ENCODE measurements at places on chromosomes 13 and 19.

- DNase-seq = no peak
Measured at GRCh38 chr19:1865172-1866010, 2.0 kb upstream of the KLF16 start.

- DNase-seq = no peak
Measured at GRCh38 chr19:56092685-56093631, 28.1 kb downstream of the ZNF787 start.

DNA sequence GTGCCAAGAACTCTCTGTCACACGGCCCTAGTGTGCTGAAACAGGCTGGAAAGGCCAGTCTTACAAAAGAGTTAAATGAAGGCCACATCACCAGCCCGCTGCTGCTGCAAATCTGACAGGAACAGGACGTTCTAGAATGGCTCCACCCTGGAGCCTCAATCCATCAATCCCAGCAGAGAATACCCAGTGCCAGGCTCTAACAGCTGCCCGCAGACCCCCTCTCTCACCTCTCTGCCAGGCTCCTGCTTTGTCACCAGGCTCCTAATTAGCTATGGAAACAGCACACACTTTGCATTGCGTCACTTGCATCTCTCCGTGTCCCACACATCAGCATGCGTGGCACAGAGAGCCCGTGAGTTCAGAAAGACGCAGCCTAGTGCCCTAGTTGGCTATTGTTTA, 314.1 kb downstream of the FOXO1 start:
- DNase-seq = no peak

GRCh38 chr13:91133941-91134802, 213.3 kb upstream of the MIR17HG start:
- no peak for DNase-seq

GRCh38 chr19:50321831-50322230, 7.3 kb downstream of the KCNC3 start:
- no peak for DNase-seq

DNA sequence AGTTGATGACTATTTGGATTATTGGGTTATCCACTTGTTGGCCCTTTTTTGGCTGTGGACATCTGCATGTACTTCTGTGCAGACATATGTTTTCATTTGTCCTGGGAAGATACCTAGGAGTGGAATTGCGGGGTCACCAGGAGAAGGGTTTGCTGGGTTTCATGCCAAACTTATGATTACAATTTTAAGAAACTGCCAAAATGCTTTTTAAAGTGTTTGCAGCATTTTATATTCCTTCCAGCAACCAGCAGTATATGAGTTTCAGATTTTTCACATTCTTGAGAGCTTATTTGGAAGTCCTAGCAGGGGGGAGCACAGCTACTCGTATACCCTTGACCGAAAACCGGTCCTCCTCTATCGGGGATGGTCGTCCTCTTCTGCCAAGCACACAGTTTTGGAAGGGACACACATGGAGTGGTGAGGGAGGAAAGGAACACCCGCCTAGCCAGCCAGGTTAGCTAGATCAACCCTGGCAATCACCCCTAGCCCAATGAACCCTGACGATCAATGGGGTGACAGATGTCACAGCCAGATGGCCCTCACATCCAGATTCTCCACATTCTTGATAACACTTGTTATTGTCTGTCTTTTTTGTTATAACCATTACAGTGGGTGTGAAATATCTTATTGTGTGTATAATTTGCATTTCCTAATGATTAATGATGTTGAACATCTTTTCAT, 26.7 kb upstream of the RNF113B start:
- no peak for DNase-seq

GRCh38 chr19:40639638-40639982, 38.4 kb downstream of the LTBP4 start:
- no peak for DNase-seq
